NCI-H748 treated with DMSO at 0.1 percent for 48 hours (cell line): ENCODE measurements at places on chromosomes 13 and 19.

DNA sequence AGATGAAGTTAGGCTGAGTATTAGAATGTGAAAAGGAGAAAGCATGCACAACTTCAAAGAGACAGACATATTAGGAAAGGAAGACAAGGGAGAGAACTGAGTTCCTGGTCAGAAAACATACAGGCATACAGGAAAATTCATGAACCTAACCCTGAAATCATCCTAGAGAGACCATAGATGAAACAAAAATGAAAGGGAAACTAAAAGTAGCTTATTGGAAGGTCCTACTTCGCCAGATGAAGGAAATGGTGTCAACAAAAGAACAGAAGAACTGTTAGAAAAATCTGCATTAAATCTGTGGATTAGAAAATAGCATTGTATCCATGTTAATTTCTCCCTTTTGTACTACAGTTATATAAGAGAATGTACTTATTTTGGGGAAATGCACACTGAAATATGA is 169.0 kb upstream of the UFM1 start:
- no peak for DNase-seq

- peak; percentile 42 for DNase-seq
Observed at GRCh38 chr19:11887611-11888531, at the start of gene ZNF69. Gene ZNF69, plus strand, starts transcription at chr19:11887782. Its CDS starts 142 bp downstream, at chr19:11887924.

DNA sequence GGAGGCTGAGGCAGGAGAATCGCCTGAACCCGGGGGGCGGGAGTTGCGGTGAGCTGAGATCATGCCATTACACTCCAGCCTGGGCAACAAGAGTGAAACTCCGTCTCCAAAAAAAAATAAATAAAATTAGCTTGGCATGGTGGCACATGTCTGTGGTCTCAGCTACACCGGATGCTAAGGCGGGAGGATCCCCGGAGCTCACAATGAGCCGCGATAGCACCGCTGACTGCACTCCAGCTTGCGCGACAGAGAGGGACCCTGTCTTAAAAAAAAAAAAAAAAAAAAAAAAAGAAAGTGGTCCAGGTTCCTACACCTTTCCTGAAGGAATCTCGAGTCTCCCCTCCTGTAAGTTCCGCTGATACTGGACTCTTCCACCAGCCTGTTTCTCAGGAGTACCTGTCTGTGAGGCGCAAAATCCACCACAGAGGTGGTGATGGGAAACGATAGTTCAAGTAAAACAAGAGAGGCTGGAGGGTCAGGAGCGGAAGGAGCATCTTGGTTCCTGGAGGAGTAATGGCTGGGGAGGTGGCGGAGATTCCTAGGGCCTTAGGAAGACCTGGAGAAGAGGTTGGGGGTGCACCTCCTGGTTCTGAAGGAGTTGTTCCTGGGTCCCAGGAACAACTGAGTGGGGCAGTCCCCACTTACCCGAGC is 471 bp downstream of the FUT1 start:
- no peak for DNase-seq

DNA sequence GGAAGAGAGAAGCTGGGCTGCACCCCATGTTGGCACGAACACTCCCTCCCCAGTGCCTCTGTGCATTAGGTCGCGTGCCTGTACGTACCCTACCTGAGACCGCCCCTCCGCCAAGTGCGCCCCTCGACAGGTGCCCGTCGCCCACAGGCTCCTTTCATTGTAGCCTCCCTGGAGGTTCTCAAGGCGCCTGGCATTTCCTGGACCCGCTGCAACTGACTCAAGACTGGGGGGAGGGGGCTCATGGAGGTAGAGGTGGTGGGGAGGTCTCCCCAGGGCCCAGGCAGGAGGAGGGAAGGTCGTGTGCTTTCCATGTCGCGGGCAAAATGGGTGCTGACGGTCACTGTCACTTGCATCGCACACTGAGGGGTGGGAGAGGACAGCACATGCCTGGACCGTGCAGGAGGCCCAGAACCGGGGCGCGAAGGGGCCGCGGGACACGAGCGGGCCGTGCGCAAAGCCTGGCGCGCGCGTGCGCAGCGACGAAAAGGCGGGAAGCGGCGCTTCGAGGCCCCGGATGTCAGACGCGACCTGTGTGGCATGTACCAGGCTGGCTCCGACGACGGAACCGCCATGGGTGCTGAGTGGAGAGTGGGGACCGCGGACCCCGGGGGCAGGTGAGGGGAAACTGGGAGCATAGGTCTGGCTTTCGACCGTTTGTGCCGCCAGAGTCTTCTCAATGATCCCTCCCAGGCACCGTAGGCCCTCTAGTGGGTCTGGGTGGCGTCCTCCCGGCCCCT is 16.5 kb downstream of the NFIX start:
- DNase-seq = no peak
